ENCODE measurements at places on chromosomes 12 and 14.

DNA sequence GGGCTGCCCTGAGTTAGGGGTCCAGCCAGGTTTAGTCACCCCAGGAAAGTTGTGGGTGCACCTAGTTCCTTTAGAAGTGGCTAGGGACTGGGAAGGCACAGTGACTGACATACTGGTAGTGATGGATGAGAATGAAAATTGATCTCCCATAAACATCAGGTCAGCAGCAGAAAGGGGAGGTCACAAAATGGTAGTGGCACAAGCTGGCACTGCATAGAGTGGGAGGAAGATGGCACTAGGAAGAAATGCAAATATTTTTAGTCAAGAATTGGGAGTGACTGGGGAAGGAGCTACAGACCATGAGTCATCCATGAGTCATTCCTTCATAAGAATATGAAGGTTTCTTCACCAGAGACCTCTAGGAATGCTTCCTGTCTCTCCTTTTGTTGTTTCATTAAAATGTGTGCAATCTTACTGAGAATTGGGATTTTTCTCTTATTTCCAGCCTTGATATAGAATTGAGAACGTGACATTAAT lies 198.3 kb upstream of the AMIGO2 start:
- DNase-seq: peak; percentile 57

GRCh38 chr14:73153272-73153671 lies 17.0 kb downstream of the PSEN1 start:
- no peak for DNase-seq

DNA sequence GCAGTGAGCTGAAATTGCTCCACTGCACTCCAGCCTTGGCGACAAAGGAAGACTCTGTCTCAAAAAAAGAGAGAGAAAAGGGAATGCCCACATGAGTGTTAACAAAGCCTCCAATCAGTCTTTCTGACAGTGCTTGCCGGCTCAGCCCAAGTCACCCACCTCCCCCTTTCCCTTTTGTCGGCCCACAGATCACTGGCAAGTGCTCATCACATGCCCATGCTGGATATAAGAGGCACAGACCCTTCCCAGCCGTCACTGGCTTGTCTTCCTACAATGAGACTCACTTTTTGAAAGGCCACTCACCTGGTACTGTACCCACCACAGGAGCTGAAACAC lies 70.8 kb downstream of the CCDC88C start:
- DNase-seq: no peak

DNA sequence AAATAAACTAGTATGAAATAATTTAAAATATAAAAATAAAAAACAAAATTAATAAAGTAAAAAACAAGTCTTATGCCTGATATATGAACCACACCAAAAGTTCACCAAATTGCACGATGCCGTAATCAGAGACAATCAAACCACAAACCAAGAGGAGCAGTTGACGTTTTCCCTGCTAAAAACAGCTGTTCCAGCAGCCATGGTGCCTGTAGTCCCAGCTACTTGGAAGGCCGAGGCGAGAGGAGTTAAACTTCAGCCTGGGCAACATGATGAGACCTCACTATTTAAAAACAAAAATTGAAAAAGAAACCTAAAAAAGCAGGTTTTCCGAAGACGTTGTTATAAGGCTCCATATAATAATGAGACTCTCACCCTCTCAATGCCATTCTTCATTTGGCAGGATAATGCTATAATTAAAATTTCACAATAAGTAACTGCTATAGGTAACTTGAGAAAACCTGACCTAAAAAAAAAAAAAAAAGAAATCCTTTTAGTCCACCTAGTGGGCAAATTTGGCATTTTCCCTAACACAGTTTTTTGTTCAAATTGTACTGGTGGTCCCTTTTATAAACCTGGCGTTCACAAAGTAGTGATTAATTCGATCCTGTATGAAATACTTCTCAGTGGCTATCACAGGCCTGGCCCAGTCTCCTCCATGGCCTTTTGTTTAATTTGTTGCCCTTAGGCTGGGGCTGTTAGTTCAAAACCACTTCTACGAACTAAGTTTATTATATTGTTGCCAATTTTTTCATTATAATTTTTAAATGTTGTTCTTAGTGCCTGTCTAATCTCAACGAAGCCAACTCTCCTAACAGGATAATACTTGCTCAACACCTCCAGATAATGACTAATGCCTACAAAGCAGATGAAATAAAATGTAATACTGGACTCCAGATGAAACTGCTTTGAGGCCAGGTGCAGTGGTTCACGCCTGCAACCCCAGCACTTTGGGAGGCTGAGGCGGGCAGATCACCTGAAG lies 62.1 kb downstream of the TNFAIP2 start:
- peak; percentile 55 for DNase-seq

DNA sequence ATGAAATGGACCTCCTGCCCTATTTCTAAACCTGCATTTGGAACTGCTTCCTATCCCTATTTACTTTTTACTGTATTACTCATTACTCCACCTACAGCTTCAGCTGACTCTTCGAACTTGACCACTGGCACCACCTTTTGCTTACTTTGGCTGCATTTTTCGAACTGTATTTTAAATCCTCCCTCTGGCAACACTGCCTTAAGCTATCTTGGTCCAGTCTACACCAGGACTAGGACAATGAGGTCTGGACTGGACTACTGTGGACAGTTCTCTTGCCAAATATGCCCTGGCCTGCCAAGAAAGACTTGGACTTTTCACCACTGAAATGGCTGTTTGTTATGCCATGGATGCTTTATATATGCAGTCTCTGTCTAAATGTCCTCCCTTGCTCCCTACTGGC lies 328.1 kb downstream of the BTG1 start:
- DNase-seq: no peak

DNA sequence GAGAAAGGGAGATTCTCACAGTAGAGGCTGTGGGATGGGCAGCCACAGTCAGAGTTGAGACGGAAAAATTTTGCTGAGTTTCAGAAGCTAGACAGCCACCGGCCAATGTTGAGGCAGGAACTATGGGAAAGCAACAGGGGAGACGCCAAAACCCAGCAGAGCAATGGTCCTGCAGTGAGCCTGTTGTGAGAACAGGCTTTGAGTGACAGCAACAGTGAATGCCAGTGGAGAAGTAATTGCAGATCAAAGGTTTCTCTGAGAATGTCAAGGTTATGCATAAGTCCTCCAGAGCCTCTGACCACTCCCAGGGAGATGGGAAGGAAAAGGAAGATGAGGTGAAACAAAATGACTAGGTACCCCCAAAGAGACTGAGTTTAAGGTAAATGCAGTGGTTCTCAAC lies 54.2 kb upstream of the DAAM1 start:
- DNase-seq: no peak

DNA sequence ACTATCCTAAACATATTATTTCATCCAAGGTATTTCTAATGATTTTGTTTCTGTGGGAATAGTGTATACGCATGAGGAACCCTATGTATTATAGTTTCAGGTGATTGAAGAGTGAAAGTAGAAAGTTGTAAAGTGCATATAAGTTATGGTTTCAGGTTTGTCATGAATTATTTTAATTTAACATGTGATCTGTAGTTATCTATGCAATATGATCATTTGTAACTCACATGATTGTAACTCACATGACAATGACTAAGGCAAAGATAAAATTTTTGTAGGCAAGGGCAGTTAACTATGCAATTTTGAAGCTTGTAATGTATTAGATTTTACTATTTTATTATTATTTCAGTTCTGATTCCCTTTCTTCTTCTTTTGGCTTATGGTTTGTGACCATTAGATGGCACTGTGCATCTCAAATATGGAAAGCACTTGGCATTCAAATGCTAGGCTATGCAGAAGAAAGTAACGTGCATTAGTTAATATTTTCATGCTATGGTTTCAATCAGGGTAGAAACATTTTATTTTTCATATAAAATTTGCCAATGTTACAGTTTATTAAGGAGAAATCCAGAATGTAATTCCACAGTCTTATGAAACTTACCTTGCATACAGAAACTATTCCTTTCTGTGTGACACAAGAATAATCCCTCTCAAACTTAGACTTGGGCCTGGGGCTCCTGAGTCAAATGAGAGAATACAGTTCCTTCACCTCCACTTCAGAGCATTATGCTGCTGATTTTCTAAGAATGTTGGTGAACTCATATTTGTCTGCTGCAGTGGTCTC lies 15.8 kb upstream of the TMEM30B start:
- DNase-seq: peak; percentile 28

DNA sequence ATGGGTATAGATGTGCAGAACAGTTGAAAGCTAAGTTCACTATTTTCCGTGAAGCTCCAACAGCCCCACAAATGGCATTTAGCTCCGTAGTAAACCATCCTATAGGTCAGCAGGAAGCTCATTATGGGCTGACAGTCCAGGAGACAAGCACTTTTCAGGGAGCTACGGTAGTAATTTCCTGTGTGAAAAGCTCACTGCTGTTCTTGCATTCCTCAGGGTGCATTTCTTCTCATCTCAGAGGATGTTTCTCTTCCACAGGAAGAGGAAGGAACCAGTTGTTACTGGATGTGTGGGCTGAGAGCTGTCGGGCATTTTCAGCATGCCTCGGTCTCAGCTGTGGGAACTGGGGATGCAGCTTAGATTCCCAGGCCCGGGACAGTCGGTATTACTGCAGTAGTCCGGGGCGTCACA lies 72.8 kb downstream of the GALNT4 start:
- peak; percentile 76 for DNase-seq

DNA sequence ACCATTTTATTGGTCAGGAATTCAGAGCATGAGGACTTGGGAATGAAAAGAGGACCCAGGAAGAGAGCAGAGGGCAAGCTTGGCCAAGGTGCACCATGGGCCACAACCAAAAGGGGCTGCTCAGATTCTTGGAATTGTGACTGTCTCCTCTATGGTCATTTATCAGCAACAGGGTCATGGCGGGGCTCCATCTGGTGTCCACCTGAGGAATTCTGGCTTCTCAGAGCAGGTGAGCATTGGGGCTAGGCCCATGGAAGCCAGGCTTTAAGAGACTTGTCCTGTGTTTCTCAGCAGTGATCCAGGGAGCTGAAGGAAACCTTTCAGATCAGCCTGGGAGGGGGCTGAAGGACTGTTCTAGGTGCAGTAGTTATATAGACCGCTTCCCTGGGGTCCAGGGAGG lies 2.6 kb upstream of the RIN3 start:
- no peak for DNase-seq

DNA sequence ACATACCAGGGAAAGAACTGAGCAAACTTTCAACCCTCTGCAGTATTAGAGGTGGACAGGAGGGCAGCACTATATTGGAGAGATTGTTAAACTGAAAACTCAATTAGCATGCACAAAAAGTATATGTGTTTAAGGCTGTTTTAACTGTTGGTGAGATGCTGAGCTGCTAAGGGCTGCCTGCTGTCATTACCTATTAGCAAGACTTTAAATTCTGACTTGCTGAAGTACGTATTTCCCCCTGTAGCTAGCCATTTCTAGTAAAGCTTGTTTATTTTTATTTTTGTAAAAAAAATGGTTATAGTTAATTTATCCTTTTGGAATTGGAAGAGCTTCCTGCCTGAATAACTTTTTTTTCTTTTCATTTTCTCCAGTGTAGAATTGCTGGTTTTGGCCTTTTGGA lies 92.2 kb downstream of the CACNA1C start:
- no peak for DNase-seq

- DNase-seq: no peak
These were observed 1117.0 kb downstream of the FLRT2 start for GRCh38 chr14:86646696-86647690.

- DNase-seq: no peak
These were observed 238.0 kb downstream of the BCL11B start for GRCh38 chr14:99033951-99034350.

GRCh38 chr12:48180857-48181495 lies 2.5 kb upstream of the CCDC184 start:
- DNase-seq: no peak

GRCh38 chr14:104421892-104422828 lies 157.4 kb upstream of the C14orf180 start:
- DNase-seq: no peak

DNA sequence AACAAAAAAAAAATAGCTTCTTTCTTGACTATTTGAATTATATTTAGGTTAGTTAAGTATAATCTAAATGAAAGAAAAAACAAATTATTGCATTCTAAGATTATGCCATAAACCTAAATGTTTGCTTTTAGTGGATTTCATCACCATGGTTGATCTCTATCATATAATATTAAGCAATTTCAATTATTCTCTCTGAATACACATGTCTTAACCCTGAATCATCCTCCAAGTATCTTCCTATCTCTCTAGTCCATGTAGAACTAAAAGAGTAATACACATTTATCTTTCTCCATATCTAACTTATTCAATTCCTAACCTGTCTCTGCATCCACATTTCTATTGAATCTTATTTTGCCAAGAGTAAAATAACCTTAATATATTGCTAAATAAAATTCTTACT lies 59.6 kb downstream of the PPFIA2 start:
- DNase-seq: no peak

DNA sequence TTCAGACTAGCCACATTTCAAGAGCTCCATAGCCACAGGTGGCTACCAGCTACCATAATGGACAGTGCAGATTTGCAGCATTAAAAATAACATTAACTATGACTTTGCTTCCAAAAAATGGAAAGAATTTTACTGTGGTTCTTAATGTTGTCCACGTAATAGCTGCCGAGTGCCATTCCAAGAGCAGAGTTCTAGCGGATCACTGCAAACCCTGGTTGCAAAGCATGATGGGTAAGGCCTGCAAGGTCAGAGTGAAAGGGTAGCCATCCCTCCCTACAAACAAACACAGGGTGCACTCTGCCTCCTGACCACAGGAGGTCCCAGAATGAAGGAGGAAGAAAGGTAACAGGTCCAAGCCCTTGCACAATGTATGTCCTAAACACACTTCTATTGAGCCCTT lies 157.6 kb downstream of the DPF3 start:
- no peak for DNase-seq

DNA sequence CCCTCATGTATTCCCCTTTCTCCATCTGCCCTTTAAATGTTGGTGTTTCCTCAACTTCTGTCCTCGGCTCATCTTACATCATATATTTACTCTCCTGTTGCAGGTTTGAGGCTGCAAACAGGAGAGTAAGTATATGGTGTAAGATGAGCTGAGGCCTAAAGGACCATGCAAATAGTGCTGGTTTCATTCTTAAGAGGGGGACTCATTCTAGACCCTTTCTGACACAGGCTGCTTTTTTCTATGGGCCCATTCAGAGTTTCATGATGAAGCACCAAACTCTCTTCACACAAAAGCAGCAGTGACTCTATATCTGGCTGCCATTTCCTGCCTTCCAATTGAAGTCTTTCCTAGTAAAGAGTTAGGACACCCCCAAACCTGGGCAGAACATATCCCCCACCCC lies 218.5 kb downstream of the PHLDA1 start:
- DNase-seq: no peak

DNA sequence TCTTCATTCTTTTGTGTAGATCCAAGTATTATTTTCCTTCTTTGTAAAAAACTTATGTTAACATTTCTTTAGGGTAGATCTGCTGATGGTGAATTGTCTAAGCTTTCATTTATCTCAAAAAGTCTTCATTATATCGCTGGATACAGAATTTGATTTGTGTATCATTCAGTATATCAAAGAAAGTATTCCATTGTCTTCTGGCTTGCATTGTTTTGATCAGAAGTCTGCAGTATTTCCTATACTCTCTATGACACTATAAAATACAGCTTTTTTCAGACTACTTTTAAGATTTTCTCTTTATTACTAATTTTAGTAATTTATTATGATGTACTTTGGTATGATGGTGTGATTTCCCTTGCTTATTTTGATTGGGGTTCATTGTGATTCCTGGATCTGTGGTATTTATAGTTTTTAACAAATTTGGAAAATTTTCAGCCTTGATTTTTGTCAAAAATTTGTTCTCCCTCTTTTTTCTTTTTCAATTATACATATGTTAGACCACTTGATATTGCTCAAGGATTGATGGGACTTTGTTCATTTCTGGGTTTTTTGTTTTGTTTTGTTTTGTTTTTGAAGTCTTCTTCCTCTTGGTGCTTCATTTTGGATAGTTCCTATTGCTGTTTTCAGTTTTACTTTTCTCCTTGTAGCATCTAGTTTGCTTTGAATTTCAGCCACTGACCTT lies 176.5 kb downstream of the ZFP36L1 start:
- no peak for DNase-seq
